ENCODE measurements at places on chromosomes 12 and 14.

DNA sequence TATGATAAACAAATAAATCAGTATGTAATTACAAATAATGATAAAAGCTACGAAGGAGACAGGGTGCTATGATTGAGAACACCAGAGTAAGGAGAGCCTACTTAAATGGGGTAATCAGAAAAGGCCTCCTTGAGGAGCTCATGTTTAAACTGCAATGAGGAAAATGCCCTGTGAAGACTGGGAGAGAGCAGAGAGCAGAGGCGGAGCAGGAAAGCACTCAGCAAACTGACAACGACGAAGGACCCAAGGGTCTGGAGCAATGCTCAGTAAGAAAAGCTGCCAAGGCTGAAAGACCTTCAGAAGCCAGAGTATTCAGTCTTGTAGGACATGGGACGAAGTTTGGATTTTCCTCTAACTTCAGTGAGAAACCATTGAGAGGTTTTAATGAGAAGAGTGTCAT, 114.2 kb upstream of the PLEKHA5 start:
- no peak for DNase-seq

DNA sequence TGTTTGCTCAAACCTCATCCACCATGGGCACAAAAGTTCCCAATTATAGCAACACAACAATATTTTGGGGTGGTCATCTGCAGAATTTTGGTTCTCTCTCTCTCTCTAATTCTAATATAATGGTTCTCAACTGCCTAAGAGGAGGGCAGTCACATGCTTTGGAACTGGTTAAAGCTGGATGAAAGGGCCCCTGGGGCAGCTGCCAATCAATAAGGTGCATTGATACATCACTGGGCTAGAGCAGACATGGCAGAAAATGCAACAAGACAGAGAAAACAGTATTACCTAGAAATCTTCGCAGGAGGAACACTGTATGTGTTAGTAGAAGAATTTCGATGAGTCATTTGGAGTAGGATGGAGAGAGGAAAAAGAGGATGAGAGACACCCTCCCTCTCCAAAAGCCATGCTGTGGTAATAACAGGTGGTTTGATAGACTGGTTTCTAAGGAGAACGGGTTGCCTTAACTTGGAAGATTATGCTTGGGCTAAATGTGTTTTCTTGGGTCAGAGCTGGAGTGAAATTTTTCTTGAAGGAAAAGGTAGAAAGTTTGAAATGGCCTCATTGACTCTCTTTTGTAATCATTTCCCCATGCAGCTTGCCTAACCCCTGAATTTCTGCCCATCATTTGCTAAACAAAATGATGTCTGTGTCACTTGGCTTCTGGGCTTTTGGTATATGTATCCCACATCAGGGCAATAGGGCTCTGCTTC, 67.1 kb upstream of the HIF1A start:
- DNase-seq = no peak

DNA sequence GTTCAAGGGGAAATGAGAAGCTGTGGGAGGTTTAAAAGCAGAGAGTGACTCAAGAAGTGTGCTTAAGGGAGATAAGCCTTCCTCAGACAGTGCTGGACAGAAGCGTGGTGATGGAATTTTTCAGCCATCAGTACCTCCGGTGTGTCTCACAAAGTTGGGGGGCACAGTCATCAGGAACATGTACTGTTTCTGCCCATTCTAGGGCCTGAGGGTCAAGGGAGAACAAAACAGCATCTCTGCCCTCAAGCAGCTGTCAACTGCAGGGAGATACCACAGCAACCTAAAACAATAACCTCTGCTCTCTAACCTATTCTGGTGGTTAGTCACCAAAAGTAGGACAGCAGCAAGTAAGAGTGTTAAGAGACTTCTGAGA, 2.0 kb upstream of the STON2 start:
- no peak for DNase-seq

- no peak for DNase-seq
These were observed 5.1 kb downstream of the CLMN start for GRCh38 chr14:95314609-95315008.

- DNase-seq = no peak
These were observed 613 bp downstream of the SRSF9 start for GRCh38 chr12:120468821-120469449.

DNA sequence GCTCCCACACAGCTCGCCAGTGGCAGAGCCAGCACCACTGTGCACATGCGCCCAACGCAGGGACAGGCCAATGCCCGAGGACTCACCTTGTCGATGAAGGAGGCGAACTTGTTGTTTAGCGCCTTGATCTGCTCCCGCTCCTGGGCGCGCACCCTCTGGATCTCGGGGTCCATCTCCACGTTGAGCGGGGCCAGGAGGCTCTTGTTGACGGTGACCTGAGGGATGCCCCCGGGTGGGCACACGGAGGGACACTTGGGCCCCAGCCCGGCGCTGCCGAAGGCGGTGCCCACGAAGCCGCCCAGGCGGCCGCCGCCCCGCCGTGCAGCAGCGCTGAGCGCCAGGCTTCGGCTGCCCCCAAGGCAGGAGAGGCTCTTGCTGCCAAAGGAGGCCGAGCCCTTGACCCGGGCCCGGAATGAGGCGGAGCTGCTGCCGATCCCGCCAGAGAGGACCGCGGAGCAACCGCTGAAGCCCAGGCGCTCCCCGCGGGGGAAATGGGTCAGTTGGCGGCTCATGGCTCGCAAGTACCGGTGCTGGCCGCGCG, at the start of gene KRT72:
TSS of gene KRT72 (minus strand) at position 523 of the 541 bp plus-strand sequence. CDS start at position 512, 11 bp downstream.
- DNase-seq = no peak

DNA sequence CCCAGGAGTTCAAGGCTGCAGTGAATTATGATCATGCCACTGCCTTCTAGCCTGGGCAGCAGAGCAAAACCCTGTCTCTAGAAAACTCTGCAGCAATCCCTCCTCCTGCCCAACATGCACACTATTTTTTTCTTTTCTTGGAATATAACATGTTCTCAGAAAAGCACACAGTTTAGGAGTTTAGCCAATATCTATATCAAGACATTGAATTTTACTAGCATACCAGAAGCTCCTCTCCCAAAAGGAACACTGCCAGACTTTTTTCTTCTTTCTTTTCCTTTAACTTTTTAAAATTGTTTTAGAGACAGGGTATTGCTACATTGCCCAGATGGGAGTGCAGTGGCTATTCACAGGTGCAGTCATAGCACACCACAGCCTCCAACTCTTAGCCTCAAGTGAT, 107.1 kb upstream of the AEBP2 start:
- no peak for DNase-seq

GRCh38 chr12:25438638-25439037, 114.4 kb downstream of the LMNTD1 start:
- DNase-seq = no peak

DNA sequence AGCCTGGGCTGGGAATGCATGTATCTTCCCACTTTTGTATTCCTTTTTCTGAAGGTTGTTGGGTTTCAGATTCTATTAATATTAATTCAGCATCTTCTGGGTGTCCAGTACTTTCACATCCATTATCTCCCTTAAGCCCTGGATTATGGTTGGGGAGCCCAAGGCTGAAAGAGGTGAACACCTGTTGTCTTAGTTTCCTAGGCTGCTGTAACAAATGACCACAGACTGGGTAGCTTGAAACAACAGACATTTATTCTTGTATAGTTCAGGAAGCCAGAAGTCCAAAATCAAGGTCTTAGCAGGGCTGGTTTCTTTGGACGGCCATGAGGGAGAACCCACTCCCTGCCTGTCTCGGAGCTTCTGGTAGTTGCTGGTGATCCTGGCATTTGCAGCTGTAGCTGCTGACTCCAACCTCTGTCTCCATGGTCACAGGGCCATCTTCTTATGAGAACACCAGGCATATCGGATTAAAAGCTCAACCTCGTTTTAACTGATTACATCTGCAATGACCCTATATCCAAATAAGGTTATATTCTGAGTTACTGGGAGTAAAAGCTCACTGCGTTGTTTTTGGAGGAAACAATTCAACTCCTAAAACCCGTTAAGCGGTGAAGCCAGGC, 68.2 kb upstream of the CLMN start:
- no peak for DNase-seq

- DNase-seq = no peak
These were observed 37.1 kb downstream of the CMAS start for GRCh38 chr12:22083167-22083566.

DNA sequence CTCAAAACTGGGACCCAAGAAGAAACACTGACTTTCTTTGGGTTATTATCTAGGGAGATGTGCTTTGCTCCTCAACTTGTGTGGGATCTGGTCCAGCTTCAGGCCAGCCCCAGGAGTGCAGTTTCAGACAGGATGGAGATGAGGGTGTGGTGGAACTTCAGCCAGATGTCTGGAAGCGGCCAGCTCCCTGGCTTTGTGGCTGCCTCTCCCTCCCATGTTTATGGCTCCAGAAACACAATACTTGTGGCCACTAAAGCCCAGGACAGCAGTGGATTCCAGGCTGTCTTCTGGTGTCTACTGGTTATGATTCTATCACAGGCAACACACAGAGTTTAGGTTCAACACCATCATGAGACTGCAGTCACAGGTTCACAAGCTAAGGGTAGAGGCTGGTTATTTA, 44.2 kb upstream of the EMP1 start:
- no peak for DNase-seq

GRCh38 chr14:21071225-21072030, 1.3 kb downstream of the ARHGEF40 start:
- no peak for DNase-seq

GRCh38 chr14:23639048-23639890, 3.1 kb downstream of the DHRS2 start:
- DNase-seq = no peak

Measured in T-helper 22 cell (primary cell).